ENCODE measurements at places on chromosomes 7 and 10.

DNA sequence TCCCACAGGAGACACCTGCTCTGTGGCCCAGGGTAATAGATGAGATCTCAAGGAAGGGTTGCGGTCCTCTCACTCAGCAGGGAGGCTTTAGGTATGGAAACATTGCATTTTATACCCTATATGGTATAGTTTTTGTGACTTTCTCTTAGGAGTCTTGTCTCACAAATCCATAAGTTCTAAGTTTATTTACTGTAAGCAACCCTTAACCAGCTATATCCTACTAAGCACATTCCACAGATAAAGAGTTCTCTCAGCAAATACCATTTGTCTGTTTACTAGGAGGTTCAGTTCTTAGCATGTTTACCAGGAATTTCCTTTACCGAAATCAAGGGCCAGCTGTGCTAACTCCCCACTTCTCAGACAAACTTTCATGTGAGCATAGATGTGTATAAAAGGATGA is 66.9 kb downstream of the ANLN start:
- no peak for DNase-seq

GRCh38 chr7:40354711-40355110 is 219.9 kb downstream of the SUGCT start:
- peak; percentile 25 for DNase-seq

- DNase-seq, result peak; percentile 21
Observed at GRCh38 chr7:155763691-155764437, 48.4 kb downstream of the SHH start.

GRCh38 chr7:159015081-159015453 is 129.6 kb downstream of the VIPR2 start:
- DNase-seq, result no peak

- no peak for DNase-seq
Observed at GRCh38 chr10:103246324-103246723, 637 bp downstream of the RPEL1 start.

DNA sequence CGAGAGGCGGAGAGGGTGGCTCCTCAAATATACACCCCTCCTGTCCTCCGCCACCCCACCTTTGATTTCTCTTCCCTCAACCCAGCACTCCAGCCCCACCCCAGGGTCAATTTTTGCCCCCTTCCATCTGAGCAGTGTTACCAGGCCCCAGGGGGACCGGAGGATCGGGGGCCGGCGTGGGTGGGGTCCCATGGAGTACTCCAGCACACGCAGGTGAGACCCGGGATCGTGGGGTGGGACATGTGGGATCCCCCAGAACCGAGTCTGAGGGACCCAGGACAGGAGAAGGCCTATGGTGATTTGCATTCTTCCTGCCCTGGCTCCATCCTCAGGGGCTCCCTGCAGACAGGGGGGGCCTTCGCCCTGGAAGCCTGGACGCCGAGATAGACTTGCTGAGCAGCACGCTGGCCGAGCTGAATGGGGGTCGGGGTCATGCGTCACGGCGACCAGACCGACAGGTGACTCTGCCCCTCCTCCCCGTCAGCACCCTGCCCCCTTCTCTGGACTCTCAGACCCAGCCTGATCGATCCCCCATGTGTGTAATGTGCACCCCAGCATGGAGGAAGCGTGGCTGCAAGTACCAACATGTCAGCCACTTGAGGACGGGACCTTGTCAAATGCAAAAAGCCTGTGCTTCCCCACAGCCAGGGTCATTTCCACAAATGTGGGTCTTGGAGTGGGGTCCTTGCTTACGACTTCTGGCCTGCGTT is 744 bp downstream of the TRIP6 start:
- DNase-seq, result no peak

DNA sequence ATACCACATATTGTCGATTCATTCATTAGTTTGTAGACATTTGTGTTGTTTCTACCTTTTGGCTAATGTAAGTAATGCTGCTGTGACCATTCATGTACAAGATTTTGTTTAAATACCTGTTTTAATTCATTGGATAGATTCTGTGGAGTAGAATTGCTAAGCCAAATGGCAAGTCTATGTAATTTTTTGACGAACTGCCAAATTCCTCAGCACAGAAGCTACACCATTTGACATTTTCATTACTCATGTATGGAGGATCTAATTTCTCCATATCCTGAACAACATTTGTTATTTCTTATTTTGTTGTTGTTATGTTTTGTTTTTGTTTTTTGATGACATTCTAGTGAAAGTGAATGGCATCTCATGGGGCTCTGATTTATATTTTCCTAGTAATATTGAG is 1351.3 kb upstream of the SORCS1 start:
- DNase-seq, result no peak

DNA sequence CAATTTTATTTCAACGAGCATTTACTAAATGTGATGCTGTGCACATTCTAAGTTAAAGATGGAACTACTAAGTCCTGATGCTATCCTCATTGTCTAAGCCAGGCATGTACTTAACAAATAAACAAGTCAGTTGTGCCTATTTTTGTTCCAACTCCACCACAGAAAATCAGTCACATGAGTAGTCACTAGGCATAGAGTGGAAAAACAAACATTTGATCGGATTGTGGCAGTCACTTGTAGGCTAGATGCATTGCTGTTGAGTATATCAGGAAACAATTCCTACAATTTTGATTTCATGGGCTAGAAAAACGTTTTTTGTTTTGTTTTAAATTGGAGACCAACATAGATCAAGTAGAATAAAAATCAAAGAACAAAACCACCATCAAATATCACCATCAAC is 177.6 kb upstream of the SLC25A13 start:
- DNase-seq, result no peak

DNA sequence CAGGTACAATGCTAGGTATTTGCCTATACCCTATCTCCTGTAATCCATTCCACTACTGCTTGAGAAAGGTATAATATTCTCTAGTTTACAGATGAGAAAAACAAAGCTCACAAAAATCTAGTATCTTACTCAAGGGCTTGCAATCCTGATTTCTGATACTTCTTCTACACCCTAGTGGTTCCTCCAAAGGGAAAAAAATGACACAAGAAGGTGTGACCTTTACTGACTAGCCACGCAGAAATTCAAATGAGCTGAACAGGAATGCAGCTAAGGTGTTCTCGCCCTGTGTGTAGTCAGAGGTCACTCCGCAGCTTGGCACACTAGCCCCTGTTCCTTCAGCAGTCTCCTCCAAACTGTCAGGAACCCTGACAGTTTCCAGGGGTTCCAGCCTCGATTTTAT is 59.5 kb upstream of the TM9SF3 start:
- DNase-seq, result no peak

DNA sequence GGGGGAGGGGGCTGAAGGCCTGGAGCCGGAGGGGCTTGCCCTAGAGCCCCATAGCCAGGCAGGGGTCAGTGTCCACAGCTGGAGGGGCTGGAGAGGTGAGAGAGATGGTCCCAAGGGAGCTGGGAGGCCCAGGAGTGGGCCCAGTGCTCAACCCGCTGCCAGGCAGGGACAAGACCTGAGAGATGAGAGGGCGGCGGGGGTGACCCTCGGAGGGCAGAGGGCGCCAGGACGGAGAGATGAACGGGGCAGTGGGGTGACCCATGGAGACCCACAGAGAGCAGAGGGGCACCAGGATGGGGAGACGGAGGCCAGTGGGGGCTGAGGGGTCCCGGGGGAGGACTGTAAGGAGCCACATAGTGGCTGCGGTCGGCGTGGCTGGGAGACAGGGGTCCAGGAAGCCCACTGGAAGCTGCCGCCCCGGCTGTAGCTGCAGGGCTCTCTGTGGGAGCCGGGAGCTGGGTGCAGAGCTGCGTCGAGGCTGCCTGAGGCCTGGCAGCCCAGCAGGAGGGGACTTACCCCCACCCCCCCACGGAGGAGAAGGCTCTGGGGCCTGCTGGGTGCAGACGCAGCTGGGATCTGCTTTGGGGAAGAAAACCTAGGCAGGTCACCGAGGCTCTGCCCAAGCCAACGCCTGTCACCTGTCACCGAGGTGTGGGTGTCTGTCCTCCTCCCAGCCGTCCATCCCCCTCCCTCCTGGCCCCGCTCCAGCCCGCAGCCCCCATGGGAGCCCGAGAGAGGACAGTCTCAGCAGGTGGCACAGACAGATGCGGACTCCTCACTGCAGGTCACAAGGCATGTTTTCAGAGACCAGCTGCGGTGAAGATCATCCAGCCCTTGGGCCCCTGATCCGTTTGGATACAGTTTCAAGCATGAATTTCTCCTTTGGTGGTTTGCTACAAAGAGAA is 25.1 kb downstream of the PWWP2B start:
- no peak for DNase-seq

DNA sequence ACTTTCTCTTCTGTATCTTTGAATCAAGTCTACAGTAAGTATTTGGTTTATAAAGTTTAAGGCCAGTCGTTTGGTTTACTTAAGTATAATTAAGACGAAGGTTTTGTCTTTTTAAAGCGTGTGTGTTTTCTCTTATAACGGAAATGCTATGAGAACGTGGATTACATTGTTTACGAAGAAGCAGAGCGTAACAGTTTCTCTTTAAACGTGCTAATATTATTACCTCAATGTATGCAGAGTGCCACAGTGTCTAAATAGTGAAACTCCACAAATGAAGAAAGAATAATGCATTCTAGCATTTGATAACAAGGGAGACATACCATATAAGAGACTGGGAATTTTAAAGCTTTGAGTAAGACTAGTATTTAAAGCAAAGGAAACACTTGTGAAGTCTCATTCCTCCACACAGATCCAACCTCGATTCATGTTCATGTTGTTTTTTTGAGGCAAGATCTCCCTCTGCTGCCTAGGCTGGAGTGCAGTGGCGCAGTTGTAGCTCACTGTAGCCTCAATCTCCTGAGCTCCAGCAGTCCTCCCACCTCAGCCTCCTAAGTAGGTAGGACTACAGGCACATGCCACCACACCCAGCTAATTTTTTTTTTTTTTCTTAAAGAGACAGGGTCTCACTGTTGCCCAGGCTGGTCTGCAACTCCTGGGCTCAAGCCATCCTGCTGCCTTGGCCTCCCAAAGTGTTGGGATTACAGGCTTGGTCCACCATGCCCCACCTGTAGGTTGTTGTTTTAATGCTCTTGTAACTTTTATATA is 75.1 kb downstream of the ANKRD61 start:
- DNase-seq, result peak; percentile 48

GRCh38 chr7:137480824-137481365 is 137.4 kb upstream of the PTN start:
- peak; percentile 8 for DNase-seq

GRCh38 chr7:108813251-108814014 is 243.8 kb downstream of the DNAJB9 start:
- no peak for DNase-seq

GRCh38 chr7:99002148-99002826 is 124.0 kb downstream of the TRRAP start:
- DNase-seq, result no peak

- DNase-seq, result no peak
Observed at GRCh38 chr10:26837139-26837538, 23.6 kb downstream of the ABI1 start.

All from AG10803 (cell line).